ENCODE measurements at places on chromosomes 11 and 22.

DNA sequence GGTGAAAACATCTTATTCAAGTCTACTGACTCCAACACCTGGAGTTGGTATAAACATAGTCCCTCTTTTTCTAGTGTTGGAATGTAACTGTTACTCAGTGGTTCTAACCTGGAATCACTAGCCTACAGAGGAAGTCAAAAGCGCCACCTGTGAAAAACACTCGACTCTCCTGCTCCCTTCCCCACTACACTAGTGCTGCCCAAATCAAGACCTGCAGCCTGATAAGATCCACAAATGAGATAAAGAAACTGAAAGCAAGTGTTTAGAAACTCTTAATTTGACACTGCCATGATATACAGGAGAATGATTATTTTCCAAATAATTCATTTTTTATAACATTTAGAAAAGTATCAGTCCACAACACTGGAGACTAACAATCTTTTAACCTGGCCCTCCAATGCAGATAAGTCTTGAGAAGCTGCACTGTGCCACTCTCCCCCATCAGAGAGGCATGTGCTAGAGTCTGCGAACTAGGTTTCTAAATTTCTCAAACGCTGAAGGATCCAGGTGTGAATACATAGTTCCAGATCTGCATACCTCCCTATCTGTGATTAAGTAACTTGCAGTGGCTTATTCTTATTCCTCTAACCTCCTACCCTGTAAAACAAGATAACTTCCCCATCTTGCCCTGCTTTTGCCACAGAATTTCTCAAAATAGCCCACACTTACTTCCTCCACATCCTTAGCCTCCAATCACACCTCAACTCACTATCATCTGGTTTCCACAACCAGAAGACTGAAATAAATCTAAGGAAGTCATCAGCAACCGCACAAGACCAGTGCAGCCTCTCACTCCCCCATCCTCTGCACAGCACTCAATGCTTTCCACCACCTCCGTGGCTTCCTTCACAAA is 88.1 kb downstream of the RRAS2 start:
- DNase-seq, result no peak

GRCh38 chr22:48218889-48219420 is 1456.5 kb downstream of the TBC1D22A start:
- DNase-seq, result no peak

- DNase-seq, result no peak
Observed at GRCh38 chr22:48486134-48486532, 1341.5 kb downstream of the BRD1 start.

GRCh38 chr11:78319453-78319955 is 98.1 kb downstream of the GAB2 start:
- peak; percentile 42 for DNase-seq

DNA sequence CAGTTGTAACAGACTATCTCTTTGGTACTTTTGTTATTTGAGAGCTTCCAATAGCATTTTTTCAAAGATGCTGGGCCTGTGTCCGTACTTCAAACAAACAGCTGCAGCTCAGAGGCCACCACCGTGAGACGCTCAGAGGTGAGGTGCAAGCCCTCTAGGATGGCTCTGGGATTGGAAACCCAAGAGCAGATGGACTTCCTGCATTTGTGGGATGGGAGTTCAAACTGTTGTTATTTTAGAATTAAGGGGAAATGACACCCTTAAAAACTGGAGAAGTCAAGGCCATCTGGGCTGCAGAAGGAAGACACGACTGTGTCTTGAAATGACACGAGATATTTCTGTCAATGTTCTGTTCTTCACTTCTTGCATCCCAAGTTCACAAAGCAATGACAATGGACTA is 9.2 kb upstream of the IL10RA start:
- no peak for DNase-seq

DNA sequence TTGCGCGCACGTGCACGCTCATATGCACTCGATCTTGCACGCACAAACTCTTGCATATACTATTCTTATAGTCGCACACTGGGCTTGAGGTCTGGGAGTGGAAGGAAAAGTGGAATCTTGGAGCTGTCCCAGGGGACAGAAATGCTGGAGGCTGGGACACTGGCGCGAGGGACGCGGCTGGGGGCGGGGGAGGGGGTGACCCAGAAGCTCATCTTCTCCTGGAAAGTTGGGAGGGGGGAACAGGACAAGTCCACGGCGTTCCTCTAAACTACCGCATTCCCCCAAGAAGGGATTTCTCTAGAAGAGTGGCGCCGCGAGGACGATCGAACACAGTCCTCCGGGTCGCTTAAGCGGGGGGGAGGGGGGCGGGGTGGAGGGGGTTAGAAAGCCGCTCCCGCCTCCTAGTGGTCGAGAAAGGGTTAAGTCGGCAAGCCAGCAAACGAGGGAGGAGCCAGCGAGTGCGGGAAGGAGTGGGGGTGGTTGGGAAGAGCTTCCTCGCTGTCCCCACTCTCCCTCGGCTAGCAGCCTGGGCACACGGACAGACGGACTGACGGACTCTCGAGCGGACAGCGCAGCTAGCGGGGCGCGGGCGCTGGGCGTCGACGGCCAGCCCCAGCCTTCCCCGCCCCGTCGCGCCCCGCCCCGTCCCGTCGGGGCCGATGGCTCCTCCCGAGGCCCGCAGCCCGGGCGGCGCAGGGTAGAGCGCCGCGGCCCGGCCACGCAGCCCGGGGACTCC is at the start of gene RTN4RL2:
RTN4RL2 (plus strand) TSS at position 507 of the 736 bp plus-strand sequence. CDS start 338 bp downstream, outside the sequence.
- peak; percentile 47 for DNase-seq

DNA sequence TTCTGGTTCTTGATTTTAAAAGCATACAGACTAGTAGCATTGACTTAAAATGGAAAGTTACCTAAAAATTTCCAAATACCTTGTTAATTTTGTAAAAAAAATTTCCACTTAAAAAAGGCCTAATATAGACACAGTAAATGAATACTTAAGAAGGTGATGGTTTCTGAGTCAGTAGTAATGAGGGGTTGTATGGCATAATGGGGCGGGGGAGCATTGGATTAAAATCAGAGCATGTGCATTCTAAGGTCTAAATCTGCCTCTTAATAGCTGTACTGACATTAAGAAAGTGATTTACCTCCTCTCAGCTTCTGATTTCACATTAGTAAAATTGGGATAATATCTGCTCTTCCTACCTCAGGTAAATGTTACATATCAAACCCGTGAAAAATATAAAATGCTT is 446.5 kb downstream of the AASDHPPT start:
- DNase-seq, result no peak
